Naive thymus-derived CD4-positive, alpha-beta T cell (primary cell): ENCODE measurements at places on chromosomes 7 and 10. TPM values are rescaled to one million over a fixed set of nuclear protein-coding genes. Genes with fewer than 3 reads are reported as not detected.

Gene PRRT4
- 0.27 TPM for polyA plus RNA-seq

Gene HOXA7
- not detected for polyA plus RNA-seq

Gene PTPRN2
- polyA plus RNA-seq = 2.1 TPM

Gene LRRC18
- polyA plus RNA-seq = not detected

Gene CRTAC1
- polyA plus RNA-seq = not detected

Gene GTPBP10
- polyA plus RNA-seq = 42.1 TPM

Gene HOXA6
- not detected for polyA plus RNA-seq

Gene SMKR1
- 6.3 TPM for polyA plus RNA-seq

Gene ARL3
- polyA plus RNA-seq = 3.4 TPM

Gene SFMBT2
- polyA plus RNA-seq = 8.1 TPM

Gene CDHR3
- 1.1 TPM for polyA plus RNA-seq

Gene LIPJ
- polyA plus RNA-seq = not detected

Gene GIMAP7
- 772 TPM for polyA plus RNA-seq

Gene ZNF394
- 93.3 TPM for polyA plus RNA-seq

Gene SKIDA1
- not detected for polyA plus RNA-seq

Gene MOGAT3
- not detected for polyA plus RNA-seq

Gene LEP
- polyA plus RNA-seq = not detected

Gene GIMAP4
- 762 TPM for polyA plus RNA-seq

Gene NXPH1
- not detected for polyA plus RNA-seq

Gene PRR15
- not detected for polyA plus RNA-seq

Gene AKR1B1
- polyA plus RNA-seq = 206 TPM

Gene PTPRZ1
- polyA plus RNA-seq = not detected

Gene MYO1G
- 51.1 TPM for polyA plus RNA-seq

Gene SPDYE16
- 0.25 TPM for polyA plus RNA-seq

Gene NAT16
- not detected for polyA plus RNA-seq

Gene BTBD16
- not detected for polyA plus RNA-seq

Gene KIAA1549
- not detected for polyA plus RNA-seq

Gene ARL4A
- polyA plus RNA-seq = 18.9 TPM

Gene FAM25C
- polyA plus RNA-seq = not detected

Gene IRF5
- 0.38 TPM for polyA plus RNA-seq

Gene STEAP4
- polyA plus RNA-seq = not detected

Gene MPP7
- 43.3 TPM for polyA plus RNA-seq

Gene GNAT3
- not detected for polyA plus RNA-seq
